Type B pancreatic cell (in vitro differentiated cells): ENCODE measurements at places on chromosomes 3 and 15. TPM values are rescaled to one million over a fixed set of nuclear protein-coding genes. Genes with fewer than 3 reads are reported as not detected.

The ZBBX gene
- total RNA-seq: 1.0 and 3.8 TPM in 2 replicates

The ACTC1 gene
- total RNA-seq: 0.52 and 19.7 TPM in 2 replicates

- H3K36me3 ChIP-seq: no peaks in the 10 kb centered on the region
- H3K27me3 ChIP-seq: peaks cover 6% of the 10 kb centered on the region
- DNase-seq: no peak
- H3K27ac ChIP-seq: peak overlapping the region; percentile 22
- no peak overlapping the region for H3K4me3 ChIP-seq
These were observed 127.2 kb upstream of the DPH6 start for GRCh38 chr15:35673093-35673684.

DNA sequence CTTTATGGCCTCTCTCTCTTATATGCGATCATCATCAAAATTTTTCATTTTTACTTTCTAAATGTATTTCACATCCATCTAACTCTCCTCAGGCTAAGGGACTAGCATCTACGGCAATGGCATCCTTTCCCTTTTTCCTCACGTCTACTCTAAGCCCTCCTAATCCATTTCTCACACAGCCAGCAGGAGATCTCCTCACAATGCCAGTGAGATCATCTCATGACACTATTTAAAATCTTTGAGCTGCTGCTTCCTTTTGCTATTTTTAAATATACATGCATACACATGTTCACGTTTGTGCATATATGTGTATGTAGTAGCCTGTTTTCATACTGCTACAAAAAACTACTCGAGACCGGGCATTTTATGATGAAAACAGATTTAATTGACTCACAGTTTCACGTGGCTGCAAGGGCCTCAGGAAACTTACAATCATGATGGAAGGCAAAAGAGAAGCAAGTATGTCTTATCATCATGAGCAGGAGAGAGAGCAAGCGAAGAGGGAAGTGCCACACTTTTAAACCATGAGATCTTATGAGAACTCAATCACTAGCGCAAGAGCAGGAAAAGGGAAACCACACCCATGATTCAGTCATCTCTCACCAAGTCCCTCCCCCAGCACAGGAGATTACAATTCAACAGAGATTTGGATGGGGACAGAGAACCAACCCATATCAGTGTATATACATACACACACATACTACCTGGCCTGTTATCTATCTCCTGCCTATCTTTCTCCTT is 599.2 kb upstream of the ROBO1 start:
- no peaks in the 10 kb centered on the region for H3K4me1 ChIP-seq
- no peak overlapping the region for H3K27ac ChIP-seq
- no peaks in the 10 kb centered on the region for H3K27me3 ChIP-seq
- H3K4me3 ChIP-seq: no peak overlapping the region

The PLCL2 gene
- 6.5 and 10.6 TPM in 2 replicates for total RNA-seq

- no peak overlapping the region for H3K27ac ChIP-seq
- H3K36me3 ChIP-seq: no peaks in the 10 kb centered on the region
- DNase-seq: no peak
- H3K4me1 ChIP-seq: no peaks in the 10 kb centered on the region
- no peak overlapping the region for H3K4me3 ChIP-seq
These were observed 171.4 kb downstream of the ARRDC4 start for GRCh38 chr15:98131924-98132323.

DNA sequence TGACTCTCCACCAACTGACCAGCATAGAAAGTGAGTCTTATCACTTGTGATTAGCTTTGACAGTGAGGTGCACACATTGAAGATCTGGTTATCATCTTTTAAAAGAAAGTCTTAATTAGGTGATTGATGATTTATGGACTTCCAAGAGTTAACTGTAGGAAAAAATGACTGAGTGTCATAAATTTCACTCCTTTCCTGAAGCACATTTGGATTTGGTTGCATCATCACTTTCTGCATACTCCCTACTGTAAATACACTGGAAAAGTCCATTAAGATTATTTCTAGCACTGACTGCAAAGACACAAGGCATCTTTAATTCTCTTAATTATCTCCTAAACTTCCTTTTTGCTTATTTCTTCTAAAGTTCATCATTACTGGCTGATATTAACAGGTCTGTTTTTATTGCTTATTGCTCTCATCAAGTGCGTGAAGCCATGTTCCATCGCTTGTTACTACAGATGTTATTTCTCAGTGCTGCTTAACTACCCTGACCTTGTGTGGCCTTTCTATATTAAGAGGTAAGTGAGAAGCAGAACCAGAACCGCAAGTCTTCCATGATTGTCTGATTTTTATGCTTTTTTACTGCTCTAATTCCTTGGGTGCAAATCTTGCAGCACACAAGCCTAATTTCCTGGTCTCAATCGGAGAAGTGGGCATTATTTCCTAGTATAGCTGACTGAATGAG is 153.2 kb downstream of the MEIS2 start:
- H3K4me3 ChIP-seq: peak overlapping the region; percentile 7
- H3K4me1 ChIP-seq: peaks cover 70% of the 10 kb centered on the region
- no peak for DNase-seq
- H3K36me3 ChIP-seq: peaks cover 63% of the 10 kb centered on the region

The CLRN1 gene
- not detected in 2 replicates for total RNA-seq

The SERINC4 gene
- total RNA-seq: 0.14 and 0.17 TPM in 2 replicates

DNA sequence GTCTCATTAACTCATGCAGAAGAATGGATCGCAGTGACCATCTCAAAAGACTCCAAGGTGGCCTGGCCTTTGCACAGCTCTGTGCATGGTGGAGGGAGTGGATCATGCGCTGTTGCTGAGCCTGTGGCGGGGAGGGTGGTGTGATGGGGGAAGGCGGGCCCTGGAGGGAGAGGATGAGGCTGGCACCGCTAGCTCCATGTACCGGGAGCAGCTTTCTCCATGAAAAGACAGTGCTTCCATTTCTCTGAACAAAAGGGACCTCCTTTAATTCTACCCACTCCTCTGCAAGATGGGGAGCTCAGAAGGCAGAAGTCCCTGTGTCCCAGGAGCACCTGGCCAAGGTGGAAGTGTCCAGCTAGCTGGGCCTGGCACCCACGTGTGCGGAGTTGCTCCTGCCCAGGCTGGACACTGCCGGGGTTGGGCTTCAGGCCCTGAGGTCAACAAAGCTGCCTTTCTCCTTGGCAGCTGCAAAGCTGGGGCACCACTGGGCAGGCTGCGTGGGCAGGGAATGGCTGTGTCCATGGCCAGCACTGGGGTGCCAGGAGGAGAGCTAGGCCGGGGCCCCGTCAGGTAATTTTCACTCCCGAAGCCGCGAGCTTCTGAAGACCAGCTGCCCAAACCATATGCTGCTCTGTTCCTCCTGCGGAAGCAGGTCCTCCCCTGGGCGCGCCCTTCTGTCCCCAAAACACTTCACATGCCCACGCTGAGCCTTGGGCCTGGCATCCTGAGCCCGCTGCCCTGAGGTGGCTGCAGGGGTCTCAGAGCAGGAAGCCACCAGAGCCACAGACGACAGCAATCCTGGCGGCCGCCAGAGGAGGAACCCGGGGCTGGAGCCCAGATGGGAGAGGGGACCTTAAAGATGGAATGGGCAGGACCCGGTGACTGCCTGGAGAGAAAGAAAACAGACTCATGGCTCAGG is 6.4 kb downstream of the MAP6D1 start:
- peaks cover 7% of the 10 kb centered on the region for H3K27me3 ChIP-seq
- no peak for DNase-seq

- no peak overlapping the region for H3K27ac ChIP-seq
- H3K27me3 ChIP-seq: peaks cover 38% of the 10 kb centered on the region
- H3K4me1 ChIP-seq: peaks cover 16% of the 10 kb centered on the region
- H3K36me3 ChIP-seq: no peaks in the 10 kb centered on the region
- DNase-seq: no peak
- no peak overlapping the region for H3K4me3 ChIP-seq
These were observed 6.0 kb downstream of the TMEM266 start for GRCh38 chr15:76065793-76066192.

The RHCG gene
- 13.4 and 22.4 TPM in 2 replicates for total RNA-seq

The PRSS50 gene
- total RNA-seq: 1.1 and 1.2 TPM in 2 replicates

DNA sequence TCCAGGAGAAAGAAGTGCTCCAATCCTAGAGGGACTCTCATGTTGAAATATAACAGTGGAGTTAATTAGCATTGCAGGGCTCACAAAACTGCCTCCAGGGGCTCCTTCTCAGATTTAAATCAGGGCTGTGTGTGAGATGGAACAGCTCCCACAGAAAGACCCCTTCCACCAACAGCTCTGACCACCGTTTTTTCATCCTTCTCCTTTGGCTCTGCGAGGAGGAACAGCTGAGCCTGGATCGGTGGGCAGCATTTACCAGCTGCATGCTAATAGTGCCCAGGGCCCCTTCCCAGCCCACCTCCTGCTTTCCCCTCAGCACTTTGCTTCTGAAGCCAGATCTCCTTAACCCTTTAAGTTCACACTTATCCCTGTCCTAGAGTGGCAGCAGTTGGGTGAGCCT is 119.2 kb upstream of the UBE2E1 start:
- no peak for DNase-seq
- no peak overlapping the region for H3K4me3 ChIP-seq
- H3K4me1 ChIP-seq: peaks cover 16% of the 10 kb centered on the region
- H3K27me3 ChIP-seq: peaks cover 4% of the 10 kb centered on the region
- no peak overlapping the region for H3K27ac ChIP-seq
- peaks cover 4% of the 10 kb centered on the region for H3K36me3 ChIP-seq

The ACKR4 gene
- total RNA-seq: 0.29 and 1.9 TPM in 2 replicates

DNA sequence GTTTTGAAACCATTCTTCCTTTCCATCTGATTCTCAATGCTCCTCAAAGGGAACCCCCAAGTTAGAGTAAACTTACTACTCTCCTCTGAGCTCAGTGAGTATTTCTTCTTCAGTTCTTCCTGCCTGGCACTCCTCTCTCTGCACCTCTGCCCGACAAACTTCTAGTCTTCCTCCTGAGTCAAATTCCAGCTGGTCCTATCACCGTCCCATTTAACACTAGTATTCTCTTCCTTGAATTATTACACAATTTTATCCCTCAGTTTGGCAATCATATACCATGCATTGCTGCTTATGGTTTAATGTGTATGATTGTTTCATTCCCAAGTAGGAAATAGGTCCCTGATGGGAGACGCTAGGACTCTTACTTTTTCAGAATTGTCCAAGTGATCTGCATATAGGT is 279.7 kb downstream of the MECOM start:
- H3K27me3 ChIP-seq: peaks cover 13% of the 10 kb centered on the region
- no peak overlapping the region for H3K27ac ChIP-seq
- H3K36me3 ChIP-seq: peaks cover 3% of the 10 kb centered on the region
- peaks cover 11% of the 10 kb centered on the region for H3K4me1 ChIP-seq
- no peak for DNase-seq
- H3K4me3 ChIP-seq: no peak overlapping the region

DNA sequence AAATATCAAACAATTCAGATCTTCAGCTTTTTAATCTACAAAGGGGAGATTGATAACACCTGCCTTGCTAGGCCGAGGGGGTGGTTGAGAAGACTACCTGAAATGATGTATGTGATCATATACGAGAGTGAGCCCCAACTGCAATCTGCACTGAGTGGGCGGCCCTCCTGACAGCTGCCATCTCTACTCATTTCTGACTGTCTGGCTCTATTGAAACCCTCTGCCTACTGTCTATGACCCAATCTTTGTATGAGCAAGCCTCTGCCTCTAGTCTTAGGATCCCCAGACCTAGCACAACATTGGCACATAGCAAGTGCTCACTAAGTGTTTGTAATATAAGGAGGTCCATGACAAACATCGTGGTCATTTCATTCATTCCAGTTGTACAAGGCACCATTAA is 144.4 kb upstream of the NR2F2 start:
- no peak overlapping the region for H3K4me3 ChIP-seq
- no peak overlapping the region for H3K27ac ChIP-seq
- peaks cover 7% of the 10 kb centered on the region for H3K36me3 ChIP-seq
- peaks cover 64% of the 10 kb centered on the region for H3K4me1 ChIP-seq
- no peaks in the 10 kb centered on the region for H3K27me3 ChIP-seq

The UROC1 gene
- not detected in 2 replicates for total RNA-seq

DNA sequence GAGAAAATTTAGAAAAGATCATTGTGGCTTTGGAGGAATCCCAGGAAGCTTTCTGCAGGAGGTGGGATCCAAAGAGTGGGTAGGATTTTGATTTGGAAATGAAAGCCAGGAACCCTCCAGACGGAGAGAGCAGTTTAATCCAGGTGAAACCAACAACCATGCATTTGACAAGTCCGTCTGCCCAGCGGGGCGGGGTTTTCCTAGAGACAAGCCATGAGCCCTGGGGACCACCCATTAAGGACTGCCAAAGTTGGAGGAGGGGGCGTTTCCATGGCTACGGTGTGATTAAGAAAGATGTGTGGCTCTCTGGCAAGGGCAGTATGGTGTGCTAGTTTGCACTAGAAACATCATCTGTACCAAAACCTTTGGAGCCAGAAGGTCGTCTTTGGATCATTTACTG is 53.4 kb downstream of the SRGAP3 start:
- no peak for DNase-seq
- H3K4me1 ChIP-seq: peaks cover 57% of the 10 kb centered on the region
- peak overlapping the region; percentile 13 for H3K4me3 ChIP-seq
- no peaks in the 10 kb centered on the region for H3K27me3 ChIP-seq

GRCh38 chr3:118772036-118772435 is 262.6 kb downstream of the IGSF11 start:
- DNase-seq: no peak
- H3K27me3 ChIP-seq: peaks cover 14% of the 10 kb centered on the region
- no peaks in the 10 kb centered on the region for H3K36me3 ChIP-seq
- H3K4me1 ChIP-seq: peaks cover 11% of the 10 kb centered on the region
- H3K4me3 ChIP-seq: no peak overlapping the region
- H3K27ac ChIP-seq: peak overlapping the region; percentile 19

DNA sequence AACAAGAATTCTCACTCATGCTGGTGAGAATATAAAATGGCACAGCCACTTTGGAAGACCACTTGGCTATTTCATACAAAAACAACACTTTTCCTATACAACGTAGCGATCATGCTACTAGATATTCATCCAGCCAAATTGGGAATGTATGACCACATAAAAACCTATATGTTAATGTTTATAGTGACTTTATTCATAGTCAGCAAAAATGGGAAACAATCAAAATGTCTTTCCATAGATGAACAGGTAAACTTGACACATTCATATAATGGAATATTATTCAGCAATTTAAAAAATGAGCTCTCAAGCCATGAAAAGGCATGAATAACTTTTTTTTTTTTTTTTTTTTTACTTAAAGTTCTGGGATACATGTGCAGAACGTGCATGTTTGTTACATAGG is 445.2 kb downstream of the ZBBX start:
- DNase-seq: no peak
- no peaks in the 10 kb centered on the region for H3K4me1 ChIP-seq
- H3K4me3 ChIP-seq: no peak overlapping the region
- no peak overlapping the region for H3K27ac ChIP-seq

DNA sequence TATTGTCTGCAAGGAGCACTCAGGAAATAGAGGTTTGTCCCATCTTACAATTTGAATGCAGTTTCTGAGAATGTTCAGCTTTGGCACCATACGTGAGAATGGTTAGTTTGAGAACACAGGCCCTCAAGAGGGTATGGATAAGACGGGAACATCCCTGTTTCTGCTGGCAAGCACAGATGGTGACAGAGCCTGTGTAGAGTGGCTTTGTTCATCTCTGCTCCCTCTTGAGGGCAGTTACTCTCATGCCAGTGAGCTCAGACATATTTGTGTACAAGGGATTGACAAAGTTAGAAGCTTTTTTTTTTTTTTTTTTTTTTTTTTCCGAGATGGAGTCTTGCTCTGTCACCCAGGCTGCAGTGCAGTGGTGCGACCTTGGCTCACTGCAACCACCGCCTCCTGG is 71.5 kb upstream of the FILIP1L start:
- H3K4me3 ChIP-seq: no peak overlapping the region
- no peak for DNase-seq
- peaks cover 2% of the 10 kb centered on the region for H3K27me3 ChIP-seq
- no peaks in the 10 kb centered on the region for H3K36me3 ChIP-seq
- peaks cover 6% of the 10 kb centered on the region for H3K4me1 ChIP-seq

The ONECUT1 gene
- total RNA-seq: 11.0 and 11.1 TPM in 2 replicates

The OIP5 gene
- total RNA-seq: 7.3 and 15.8 TPM in 2 replicates

The BMF gene
- 60.9 and 112 TPM in 2 replicates for total RNA-seq
